ENCODE measurements at places on chromosomes 16 and 17.

GRCh38 chr16:25419153-25419552 is 161.5 kb upstream of the ZKSCAN2 start:
- no peak for DNase-seq

DNA sequence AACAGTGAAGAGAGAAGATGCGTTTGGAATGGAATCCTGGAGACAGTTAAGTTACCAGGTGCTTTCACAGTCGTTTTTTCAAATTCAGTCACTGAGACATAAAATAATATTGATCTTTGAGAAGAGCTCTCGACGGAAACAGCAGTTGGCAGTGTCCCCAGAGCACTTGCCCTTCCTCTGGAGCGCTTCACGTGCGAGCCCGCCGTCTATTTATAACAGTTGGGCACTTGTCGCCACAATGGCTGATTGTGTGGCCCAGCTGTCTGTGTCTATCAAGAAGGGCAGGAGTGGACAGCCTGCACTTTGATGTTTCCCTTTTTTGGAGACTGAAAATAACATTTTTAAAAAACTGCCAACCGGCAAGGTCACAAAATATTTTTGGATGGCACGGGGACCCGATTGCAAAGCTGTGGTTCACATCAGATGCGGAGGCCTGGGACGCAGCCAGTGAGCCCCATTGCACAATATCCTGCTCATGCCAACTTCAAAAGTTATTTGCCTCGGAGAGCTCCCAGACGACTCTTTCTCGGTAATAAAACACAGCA is 62.9 kb downstream of the ADCY9 start:
- no peak for DNase-seq

- DNase-seq: peak; percentile 95
Measured at GRCh38 chr16:24504472-24505345, 34.7 kb upstream of the RBBP6 start.

DNA sequence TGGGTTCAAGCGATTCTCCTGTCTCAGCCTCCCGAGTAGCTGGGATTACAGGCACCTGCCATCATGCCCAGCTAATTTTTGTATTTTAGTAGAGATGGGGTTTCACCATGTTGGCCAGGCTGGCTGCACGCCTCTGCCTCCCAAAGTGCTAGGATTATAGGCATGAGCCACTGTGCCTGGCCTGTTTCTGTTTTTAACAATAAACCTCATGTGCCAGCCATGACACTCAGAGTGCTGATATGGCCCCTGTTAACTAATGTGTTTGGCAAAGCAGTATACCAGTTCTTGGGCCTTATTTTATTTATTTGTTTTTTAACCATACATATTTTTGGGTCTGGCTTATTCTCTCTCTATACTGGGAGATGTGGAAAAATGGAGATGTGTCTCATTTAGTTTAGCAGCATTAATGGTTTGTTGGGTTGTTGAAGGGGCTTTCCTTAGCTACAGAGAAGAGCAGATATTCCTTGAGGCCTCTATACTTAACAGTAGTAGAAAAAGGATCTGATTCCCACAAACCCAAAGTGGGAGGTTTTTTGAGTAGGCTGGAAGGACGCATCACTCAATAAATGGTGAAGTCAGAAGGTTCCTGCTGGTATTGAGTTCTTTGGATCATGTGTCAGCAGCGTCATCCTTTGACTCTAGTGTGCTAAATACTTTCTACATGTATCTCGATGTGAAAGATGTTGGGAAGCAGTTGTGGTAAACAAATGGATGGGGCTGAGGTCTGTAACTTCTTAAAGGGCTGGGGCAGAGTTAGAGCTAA is 16.2 kb upstream of the CDK5R1 start:
- no peak for DNase-seq
